Activated effector memory CD4-positive, alpha-beta T cell treated with Interleukin-2 at 50 U/mL for 16 hours (primary cell): ENCODE measurements at places on chromosomes 1 and 21.

GRCh38 chr1:157310401-157310800, 172.2 kb upstream of the ETV3 start:
- no peak for DNase-seq

DNA sequence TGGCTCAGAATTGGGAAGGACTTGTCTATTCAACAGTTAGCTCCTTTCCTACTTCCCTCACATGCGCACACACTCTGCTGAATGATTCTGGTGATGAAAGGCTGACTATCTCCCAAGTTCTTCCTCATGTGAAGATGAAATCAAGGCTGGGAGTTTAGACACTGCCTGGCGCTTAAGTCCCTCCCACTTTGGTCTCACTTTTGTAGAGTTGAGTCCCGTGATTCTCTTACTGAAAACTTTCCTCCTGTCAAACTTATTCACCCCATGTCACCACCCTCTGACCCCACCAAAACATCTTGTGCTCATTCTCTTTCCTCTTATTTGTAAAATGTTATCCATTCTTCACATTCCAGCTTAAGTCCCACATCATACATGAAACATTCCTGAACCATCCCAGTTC, 8.4 kb upstream of the MRPS6 start:
- no peak for DNase-seq

DNA sequence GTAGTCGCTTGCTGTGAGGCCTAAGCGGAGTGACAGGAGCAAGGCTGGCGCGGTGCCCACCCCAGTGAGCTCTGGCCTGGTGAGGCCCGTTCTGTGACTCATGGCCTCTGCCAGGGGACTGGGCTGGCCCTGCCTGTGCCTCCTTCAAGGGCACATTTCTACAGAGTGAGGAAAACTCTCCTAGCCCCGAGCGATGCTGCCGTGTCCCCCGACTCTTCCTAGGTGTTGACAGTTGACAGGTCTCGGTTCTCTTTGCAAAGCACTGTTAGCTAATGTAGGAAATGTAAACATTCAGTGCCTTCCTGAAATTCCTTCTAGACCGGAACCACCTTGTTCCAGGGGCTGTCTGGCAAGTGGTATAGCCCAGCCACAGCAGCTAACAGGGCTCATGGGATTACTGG, 43.9 kb downstream of the ABCG1 start:
- DNase-seq: no peak

GRCh38 chr1:67733681-67734322, 48.8 kb downstream of the GADD45A start:
- DNase-seq: no peak

GRCh38 chr1:218403300-218403699, 58.2 kb downstream of the TGFB2 start:
- DNase-seq: no peak

- no peak for DNase-seq
Observed at GRCh38 chr1:27290581-27290980, 31.4 kb upstream of the TMEM222 start.

DNA sequence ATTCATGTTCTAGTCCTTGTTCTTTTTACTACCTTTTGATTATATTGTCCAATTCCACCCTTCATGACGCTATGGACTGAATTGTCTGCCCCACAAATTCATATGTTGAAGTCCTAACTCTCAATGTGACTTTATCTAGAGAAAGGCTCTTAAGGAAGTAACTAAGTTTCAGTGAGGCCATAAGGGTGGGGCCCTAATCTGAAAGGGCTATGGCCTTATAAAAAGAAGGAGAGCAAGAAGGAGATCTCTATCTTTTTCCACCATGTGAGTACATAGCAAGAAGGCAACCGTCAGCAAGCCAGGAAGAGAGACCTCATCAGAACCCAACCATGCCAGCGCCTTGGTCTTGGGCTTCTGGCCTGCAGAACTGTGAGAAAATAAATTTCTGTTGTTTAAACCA, 95.9 kb downstream of the HIVEP3 start:
- DNase-seq: no peak

DNA sequence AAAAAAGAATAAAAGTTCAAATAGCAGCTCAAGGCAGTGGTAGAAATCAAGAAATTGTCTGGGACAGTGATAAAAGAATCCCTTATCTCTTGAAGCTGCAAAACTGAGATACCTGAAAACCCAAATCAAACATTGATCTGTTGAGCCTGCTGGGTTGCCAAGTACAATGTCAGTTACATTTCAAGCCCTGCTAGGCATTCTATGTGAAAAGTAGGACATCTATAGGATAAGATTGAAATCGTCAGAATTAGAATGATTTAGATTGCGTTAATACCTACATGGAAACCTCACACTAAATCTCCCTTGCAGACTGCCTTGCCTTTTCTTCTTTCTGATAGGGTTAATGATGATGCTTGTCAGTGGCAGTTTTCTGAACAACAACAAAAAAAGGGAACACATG, 1684.4 kb upstream of the B3GALT2 start:
- no peak for DNase-seq
